SK-N-SH (cell line): ENCODE measurements at places on chromosomes 6 and 20. TPM values are rescaled to one million over a fixed set of nuclear protein-coding genes. Genes with fewer than 3 reads are reported as not detected.
A peak's percentile ranks its signal among the peaks of the same experiment; 100 is the strongest.

GRCh38 chr6:1281746-1282145 is 30.2 kb upstream of the FOXQ1 start:
- DNase-seq: no peak
- no peak overlapping the region for H3K4me3 ChIP-seq
- H3K27ac ChIP-seq: no peak overlapping the region
- no peaks in the 10 kb centered on the region; the same call in 1 of the 2 replicates for H3K27me3 ChIP-seq

- no peak overlapping the region for H3K4me3 ChIP-seq
- H3K36me3 ChIP-seq: no peaks in the 10 kb centered on the region
- no peak overlapping the region for H3K27ac ChIP-seq
Measured at GRCh38 chr6:26089272-26089671, 2.0 kb downstream of the HFE start.

Gene PRKN
- polyA plus RNA-seq: 0.76 and 0.83 TPM in 2 replicates

DNA sequence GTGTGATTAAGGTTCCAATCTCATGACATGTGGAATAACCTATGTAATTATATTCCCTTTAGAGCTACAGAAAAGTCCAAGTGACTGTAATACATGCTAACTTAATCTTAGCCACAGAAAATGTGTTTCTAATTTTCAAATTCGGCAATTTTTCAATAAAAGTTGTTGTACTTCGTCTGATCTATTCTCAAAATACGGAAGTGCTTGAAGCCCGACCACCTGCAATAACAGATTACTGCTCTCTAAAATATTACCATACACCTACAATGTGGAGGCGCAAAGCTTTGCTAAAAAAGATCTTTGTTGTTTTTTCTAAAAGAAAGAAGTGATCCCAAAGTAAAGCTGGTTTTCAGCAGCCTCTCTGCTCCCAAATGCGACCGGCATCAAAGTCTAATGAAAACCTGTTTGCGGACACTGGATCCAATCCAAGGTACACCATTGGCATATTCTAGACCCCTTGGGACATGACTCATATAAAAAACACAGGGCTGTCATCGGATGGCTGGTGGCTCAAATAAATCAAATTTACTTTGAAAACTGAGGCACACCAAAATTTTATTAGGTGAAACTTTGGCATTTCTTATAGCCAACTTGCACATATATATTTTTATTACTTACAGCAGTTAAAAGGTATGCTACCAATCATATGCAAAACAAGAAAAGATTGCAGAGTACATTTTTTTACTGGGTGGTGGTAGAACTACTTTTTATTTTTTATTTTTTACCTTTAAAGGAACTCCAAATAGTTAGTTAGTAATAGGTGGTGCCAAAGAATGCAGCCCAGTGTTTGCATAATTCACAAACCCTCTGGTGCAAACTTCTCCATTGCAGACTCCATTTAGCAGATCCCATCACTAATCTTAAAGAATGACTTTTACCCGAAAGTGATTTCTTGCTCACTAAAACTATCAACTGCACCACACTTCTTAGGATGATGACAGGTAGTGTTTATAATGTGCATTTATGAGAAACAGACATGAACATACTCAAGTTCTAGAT is 118.7 kb upstream of the TBX18 start:
- no peak overlapping the region for H3K4me3 ChIP-seq
- H3K27me3 ChIP-seq: no peaks in the 10 kb centered on the region; the same call in 1 of the 2 replicates
- no peaks in the 10 kb centered on the region for H3K4me1 ChIP-seq
- H3K36me3 ChIP-seq: no peaks in the 10 kb centered on the region
- no peak for DNase-seq

DNA sequence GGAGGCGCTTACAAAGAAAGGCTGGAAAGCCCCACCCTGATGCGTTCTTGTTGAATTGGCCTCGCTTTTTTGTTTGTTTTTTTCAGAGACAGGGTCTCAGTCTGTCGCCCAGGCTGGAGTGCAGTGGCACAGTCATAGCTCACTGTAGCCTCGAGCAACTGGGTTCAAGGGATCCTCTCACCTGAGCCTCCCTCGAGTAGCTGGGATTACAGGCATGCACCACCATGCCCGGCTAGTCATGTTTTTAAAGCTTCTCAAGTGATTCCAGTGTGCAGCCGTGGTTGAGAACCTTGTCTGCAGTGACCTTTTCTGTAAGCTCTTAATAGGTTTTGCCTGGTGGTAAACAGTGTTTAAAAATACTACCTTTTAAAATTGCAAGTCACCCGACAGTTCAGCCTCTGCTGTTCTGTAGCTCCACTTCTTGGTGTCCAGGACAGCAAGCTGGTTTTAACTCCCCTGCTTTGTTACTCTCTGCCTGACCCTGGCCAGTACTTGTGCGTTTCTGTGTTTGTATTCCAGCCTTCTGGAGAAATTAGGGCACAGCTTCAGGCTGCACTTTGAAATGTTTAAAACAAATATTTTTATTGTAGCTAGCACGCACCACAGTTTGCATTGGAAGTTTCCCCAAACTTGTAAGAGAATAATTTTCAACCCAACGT is 54.4 kb downstream of the KDM1B start:
- no peak overlapping the region for H3K4me3 ChIP-seq
- no peaks in the 10 kb centered on the region; the same call in 1 of the 2 replicates for H3K36me3 ChIP-seq
- no peaks in the 10 kb centered on the region for H3K4me1 ChIP-seq
- no peak for DNase-seq
- no peak overlapping the region for H3K27ac ChIP-seq

Gene LTB
- polyA plus RNA-seq: 0.10 and 0.16 TPM in 2 replicates

GRCh38 chr6:147207351-147207750 is 3.1 kb downstream of the STXBP5 start:
- peaks cover 3% of the 10 kb centered on the region for H3K36me3 ChIP-seq
- peak overlapping the region; percentile 10; the same call in 1 of the 2 replicates for H3K27ac ChIP-seq
- H3K4me3 ChIP-seq: peak overlapping the region; percentile 4; the same call in 1 of the 2 replicates
- H3K4me1 ChIP-seq: peaks cover 6% of the 10 kb centered on the region
- no peak for DNase-seq

- no peak overlapping the region for H3K27ac ChIP-seq
- H3K4me1 ChIP-seq: peaks cover 20% of the 10 kb centered on the region
Measured at GRCh38 chr6:42229506-42230119, 12.0 kb upstream of the MRPS10 start.

- peak overlapping the region; percentile 50 for H3K27ac ChIP-seq
- DNase-seq: peak; percentile 92
- peaks cover 21% of the 10 kb centered on the region; the same call in 1 of the 2 replicates for H3K4me1 ChIP-seq
- no peak overlapping the region for H3K4me3 ChIP-seq
- H3K36me3 ChIP-seq: no peaks in the 10 kb centered on the region
Measured at GRCh38 chr20:50027611-50028105, 44.9 kb downstream of the SNAI1 start.

Gene GJA1
- 23.5 and 30.7 TPM in 2 replicates for polyA plus RNA-seq

- H3K27ac ChIP-seq: no peak overlapping the region
- H3K27me3 ChIP-seq: no peaks in the 10 kb centered on the region; the same call in 1 of the 2 replicates
- peaks cover 14% of the 10 kb centered on the region for H3K4me1 ChIP-seq
- H3K4me3 ChIP-seq: no peak overlapping the region
- no peak for DNase-seq
Measured at GRCh38 chr20:44752099-44752931, 6.7 kb downstream of the KCNK15 start.

DNA sequence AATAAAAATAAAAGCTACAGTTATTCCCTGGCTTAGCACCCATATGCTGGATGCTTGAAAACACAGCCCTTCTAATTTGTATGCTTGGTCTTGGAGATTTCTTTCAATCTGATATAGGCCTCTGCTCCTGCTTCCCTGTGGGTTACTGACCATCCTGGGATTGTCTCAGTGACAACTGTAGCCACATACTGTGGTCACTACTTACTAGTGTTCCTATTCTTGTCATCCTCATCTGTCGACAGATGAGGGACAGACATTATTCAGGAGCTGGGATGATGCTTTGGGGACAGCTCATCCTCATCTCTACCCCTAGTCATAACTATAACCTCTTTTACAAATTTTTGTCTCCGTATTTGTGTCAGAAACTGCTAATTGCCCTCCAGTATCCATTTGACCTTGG is 388.9 kb upstream of the MAP3K7 start:
- no peaks in the 10 kb centered on the region for H3K36me3 ChIP-seq
- no peaks in the 10 kb centered on the region for H3K4me1 ChIP-seq
- DNase-seq: no peak
- no peaks in the 10 kb centered on the region for H3K27me3 ChIP-seq
- H3K27ac ChIP-seq: no peak overlapping the region

DNA sequence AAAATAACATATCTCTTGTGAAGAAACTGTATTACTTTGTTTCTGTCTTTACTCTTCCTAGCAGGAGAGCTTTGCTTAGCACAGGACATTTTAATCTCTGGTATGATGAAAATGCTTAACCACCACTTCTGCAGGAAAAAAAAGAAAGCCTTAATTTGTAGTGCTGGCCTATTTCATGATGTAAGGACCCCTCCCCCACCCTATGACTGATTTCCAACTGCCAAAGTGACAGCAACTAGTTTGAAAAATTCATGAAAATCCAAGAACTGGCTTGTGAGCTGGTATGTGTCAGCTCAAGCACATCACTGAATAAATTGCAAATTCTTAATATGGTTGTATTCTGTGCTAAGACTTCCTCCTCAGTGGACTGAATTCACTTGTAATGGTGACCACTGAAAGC is 125.3 kb downstream of the REV3L start:
- H3K36me3 ChIP-seq: peaks cover 43% of the 10 kb centered on the region
- DNase-seq: no peak
- no peak overlapping the region for H3K4me3 ChIP-seq
- no peaks in the 10 kb centered on the region for H3K27me3 ChIP-seq

- no peaks in the 10 kb centered on the region for H3K27me3 ChIP-seq
- DNase-seq: no peak
- no peak overlapping the region for H3K4me3 ChIP-seq
- peak overlapping the region; percentile 97 for H3K27ac ChIP-seq
- peaks cover 29% of the 10 kb centered on the region; the same call in 1 of the 2 replicates for H3K4me1 ChIP-seq
Measured at GRCh38 chr20:35303382-35303734, 11.1 kb upstream of the FAM83C start.

DNA sequence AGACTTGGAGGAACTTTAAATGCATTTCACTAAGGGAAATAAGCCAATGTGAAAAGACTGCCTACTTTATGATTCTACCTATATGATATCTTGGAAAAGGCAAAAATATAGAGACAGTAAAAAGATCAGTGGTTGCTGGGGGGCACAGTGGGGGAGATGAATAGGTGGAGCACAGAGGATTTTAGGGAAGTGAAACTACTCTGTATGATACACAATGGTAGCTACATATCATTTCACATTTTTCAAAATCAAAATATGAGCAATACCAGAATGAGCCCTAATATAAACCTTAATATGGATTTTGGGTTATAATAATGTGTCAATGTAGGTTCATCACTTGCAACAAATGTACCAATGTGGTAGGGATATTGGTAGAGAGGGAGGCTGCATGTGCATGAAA is 161.4 kb upstream of the HTR1E start:
- DNase-seq: no peak
- no peaks in the 10 kb centered on the region for H3K27me3 ChIP-seq
- H3K36me3 ChIP-seq: no peaks in the 10 kb centered on the region
- no peak overlapping the region for H3K27ac ChIP-seq
- no peaks in the 10 kb centered on the region for H3K4me1 ChIP-seq

GRCh38 chr20:37697314-37697713 is 3.5 kb downstream of the CTNNBL1 start:
- H3K27me3 ChIP-seq: no peaks in the 10 kb centered on the region
- DNase-seq: no peak
- no peak overlapping the region for H3K27ac ChIP-seq
- no peak overlapping the region for H3K4me3 ChIP-seq
- no peaks in the 10 kb centered on the region; the same call in 1 of the 2 replicates for H3K36me3 ChIP-seq
- H3K4me1 ChIP-seq: peaks cover 14% of the 10 kb centered on the region

Gene TP53TG5
- polyA plus RNA-seq: not detected in 2 replicates

Gene PPARD
- polyA plus RNA-seq: 11.5 and 13.3 TPM in 2 replicates

DNA sequence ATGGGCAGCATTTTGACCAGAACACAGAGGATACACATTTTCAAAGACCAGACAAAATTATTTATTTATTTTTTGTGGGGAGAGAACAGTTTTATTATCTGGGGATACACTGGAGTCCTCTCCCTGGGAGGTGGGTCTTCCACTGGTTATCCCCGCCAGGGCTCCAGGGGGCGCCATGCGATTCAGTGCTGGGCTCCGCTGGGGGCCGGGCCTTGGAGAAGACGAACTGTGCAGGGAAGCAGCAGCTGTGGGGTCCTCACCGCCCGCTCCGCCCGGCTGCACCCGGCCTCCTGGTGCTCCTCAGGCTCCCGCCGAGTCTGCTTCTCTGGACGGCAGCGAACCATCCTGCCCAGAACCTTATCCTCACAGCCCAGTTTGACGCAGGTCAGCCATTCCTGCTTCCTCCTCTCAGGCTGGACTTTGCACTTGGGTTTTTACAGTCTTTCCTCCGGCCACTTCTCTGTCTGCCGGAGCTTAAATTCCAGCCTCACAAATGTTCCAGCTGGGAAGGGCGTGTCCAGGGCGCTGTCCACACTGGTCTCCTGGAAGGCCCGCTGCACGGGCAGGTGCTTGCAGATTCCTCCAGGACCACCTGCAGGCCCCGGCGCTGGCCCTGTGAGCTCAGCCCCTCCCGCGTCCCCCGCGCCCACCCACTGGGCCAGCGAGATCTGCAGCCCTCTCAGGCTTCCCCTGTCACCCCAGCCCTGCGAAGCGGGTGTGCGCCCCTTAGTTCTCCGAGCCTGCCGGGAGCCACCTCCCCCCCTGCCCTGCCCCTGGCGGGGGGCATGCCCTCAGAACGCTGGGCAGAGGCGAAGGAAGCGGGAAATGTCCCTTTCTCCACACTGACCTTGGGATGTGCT is 1830.0 kb upstream of the DEFB115 start:
- H3K4me1 ChIP-seq: peaks cover 4% of the 10 kb centered on the region; the same call in 1 of the 2 replicates
- peaks cover 22% of the 10 kb centered on the region; the same call in 1 of the 2 replicates for H3K27me3 ChIP-seq
- no peaks in the 10 kb centered on the region for H3K36me3 ChIP-seq
- H3K27ac ChIP-seq: no peak overlapping the region; the same call in 1 of the 2 replicates
- peak overlapping the region; percentile 73 for H3K4me3 ChIP-seq

- peak overlapping the region; percentile 71 for H3K4me3 ChIP-seq
- H3K36me3 ChIP-seq: no peaks in the 10 kb centered on the region
- peak; percentile 85 for DNase-seq
Measured at GRCh38 chr6:127266892-127267645, 405 bp downstream of the RNF146 start.

GRCh38 chr6:47404435-47404834 is 73.2 kb upstream of the CD2AP start:
- H3K27ac ChIP-seq: no peak overlapping the region
- no peaks in the 10 kb centered on the region; the same call in 1 of the 2 replicates for H3K27me3 ChIP-seq
- H3K4me3 ChIP-seq: no peak overlapping the region
- no peaks in the 10 kb centered on the region for H3K4me1 ChIP-seq
- DNase-seq: no peak
- no peaks in the 10 kb centered on the region for H3K36me3 ChIP-seq
